ENCODE measurements at places on chromosomes 6 and 20. TPM values are rescaled to one million over a fixed set of nuclear protein-coding genes. Genes with fewer than 3 reads are reported as not detected.
A peak's percentile ranks its signal among the peaks of the same experiment; 100 is the strongest.

- DNase-seq = no peak
Observed at GRCh38 chr20:45985573-45985972, 13.6 kb upstream of the ZNF335 start.

GRCh38 chr6:170153436-170154319 lies 137.2 kb downstream of the DLL1 start:
- DNase-seq = no peak

- DNase-seq = peak; percentile 42
Observed at GRCh38 chr6:47126647-47127391, 84.7 kb upstream of the ADGRF1 start.

PROKR2 gene
- not detected for polyA plus RNA-seq

- DNase-seq = no peak
Observed at GRCh38 chr6:136015531-136015930, 164.0 kb downstream of the PDE7B start.

CRIP3 gene
- polyA plus RNA-seq = 8.1 TPM

TAGAP gene
- 0.64 TPM for polyA plus RNA-seq
